ENCODE measurements at places on chromosomes 13 and 19.

- no peak for DNase-seq
Measured at GRCh38 chr13:110155072-110155471, 151.9 kb downstream of the COL4A1 start.

- DNase-seq, result no peak
Measured at GRCh38 chr13:96492766-96493165, 402.9 kb downstream of the HS6ST3 start.

- DNase-seq, result no peak
Measured at GRCh38 chr13:47184321-47184720, 287.5 kb upstream of the HTR2A start.

DNA sequence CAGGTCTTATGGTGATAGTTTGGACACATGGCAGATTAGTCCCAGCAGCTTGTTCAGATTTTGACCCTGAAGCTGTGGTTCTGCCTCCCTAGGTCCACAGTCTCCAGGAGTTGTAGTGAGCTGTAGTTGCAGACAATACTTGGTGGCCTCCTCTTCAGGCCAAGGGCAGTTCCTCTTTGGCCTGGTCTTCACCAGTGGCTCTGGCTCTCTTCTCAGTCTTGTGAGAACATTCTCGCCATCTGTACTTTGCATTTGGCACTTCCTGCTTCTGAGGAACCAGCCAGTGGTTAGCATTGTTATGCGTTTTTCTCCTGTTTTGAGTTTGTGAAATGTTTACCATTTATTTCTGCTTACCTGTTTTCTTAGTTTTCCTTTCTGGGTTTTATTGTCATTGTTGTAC lies 40.7 kb downstream of the PCCA start:
- no peak for DNase-seq

DNA sequence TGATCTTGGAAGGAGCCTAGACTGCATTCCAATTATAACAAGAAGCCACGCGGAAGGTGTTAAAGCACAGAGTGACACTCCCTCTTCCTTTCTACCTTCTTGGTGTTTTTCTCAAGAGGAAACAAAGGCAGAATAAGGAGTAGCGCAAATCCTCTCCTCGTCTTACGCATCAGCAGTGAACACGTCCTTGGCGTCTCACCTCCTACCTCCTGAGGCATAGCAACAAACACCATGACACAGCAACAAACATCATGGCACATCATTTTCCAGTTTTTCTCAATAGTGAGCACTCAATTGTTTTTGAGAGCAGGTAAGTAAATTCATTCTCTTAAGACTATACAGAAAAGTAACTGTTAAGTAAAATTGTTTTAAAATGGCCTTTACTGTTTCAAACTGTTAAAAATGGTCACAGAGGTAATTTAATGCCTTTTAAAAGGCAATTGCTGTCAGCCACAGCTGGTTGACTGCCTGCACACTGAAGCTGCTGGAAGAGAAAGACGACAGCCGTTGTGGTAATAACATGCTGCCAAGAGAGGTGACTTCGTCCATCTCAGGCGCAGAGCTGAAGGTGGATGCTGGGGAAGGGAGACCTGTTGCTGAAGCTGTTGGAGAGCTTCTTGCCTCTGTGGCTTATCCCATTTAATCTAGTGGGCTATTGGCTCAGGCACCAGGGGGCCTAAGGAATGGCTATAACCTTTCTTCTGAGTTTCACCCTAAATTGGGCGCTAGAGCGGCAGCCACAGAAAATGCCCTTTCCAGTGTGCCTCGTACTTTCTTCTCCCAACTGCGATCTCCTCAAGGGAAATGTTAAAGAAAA lies 703.7 kb downstream of the UQCRFS1 start:
- DNase-seq, result no peak

- DNase-seq, result no peak
Measured at GRCh38 chr13:106498571-106498970, 36.9 kb downstream of the EFNB2 start.

DNA sequence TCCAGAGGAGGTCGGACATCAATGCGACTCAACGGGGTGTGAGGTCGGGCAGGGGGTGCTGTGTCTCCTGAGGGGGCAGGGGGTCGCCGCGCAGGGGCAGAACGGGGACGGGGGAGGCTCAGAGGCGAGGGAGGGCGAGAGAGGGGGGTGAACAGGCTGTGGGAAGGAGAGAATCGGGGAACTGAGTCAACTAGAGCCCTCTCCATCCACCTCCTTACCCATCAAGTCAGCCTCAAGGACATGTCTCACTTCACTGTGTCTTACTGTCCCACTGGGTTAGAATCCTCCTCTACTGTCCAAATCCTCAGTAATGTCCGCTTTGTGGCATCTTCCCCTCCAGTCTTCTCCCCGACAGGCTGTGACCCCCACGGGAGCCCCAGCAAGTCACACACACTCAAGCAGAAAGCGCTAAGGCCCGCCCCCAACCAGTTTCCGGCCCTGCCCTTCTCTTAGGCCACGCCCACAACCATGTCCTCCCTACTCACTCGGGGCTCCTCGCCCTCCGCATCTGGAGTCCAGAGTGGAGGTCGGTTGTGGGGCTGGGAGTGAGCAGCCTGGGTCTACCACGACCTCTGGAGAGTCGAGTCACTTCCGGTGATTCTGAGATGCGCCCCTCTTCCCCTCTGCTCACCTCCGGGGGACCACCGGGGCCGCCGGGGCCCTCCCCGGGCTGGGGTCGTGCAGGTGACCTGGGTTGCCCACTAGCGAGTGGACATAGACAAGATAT lies 9.3 kb downstream of the PLEKHA4 start:
- no peak for DNase-seq

DNA sequence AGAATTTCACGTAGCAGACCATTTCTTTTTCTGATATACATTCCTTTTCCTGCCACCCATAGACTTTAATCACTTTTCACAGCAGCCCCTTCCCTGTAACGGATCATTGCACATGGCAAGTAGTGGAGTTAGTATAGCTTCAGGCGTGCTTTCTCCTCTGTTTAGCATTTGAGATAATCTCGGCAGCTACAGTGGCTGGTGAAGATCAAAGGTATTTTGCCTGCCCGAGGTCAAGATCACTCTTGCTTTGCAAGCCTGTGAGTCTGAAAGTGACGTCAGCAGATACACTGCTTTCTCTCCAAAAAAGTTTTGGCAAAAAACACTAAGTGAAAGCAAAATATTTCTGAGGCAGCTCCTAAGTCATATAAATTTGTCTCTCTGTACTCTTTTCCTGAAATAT lies 260.0 kb downstream of the NDFIP2 start:
- DNase-seq, result peak; percentile 65

DNA sequence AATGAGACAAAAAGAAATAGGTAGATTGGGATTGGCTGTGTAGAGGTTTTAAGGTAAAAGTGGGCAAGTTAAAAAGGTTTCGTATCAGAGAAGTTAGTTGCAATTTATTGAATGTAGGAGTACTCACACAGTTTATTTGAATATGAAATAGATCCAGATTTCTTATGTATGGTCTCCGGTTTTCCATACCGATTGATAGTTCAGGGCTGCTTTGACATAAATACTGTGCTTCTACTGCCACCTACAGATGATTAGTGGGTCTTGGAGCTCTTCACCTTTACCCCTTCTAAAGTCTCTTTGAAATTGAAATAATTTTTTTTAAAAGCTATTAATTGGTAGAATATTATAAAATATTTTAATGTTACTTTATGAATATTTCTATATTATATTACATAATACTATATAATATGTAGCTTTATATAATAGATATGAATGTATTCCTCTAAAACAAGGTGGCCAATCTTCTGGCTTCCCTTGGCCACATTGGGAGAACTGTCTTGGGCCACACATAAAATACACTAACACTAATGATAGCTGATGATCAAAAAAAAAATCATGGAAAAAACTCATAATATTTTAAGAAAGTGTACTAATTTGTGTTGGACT lies 7.7 kb upstream of the GPR18 start:
- DNase-seq, result peak; percentile 59

DNA sequence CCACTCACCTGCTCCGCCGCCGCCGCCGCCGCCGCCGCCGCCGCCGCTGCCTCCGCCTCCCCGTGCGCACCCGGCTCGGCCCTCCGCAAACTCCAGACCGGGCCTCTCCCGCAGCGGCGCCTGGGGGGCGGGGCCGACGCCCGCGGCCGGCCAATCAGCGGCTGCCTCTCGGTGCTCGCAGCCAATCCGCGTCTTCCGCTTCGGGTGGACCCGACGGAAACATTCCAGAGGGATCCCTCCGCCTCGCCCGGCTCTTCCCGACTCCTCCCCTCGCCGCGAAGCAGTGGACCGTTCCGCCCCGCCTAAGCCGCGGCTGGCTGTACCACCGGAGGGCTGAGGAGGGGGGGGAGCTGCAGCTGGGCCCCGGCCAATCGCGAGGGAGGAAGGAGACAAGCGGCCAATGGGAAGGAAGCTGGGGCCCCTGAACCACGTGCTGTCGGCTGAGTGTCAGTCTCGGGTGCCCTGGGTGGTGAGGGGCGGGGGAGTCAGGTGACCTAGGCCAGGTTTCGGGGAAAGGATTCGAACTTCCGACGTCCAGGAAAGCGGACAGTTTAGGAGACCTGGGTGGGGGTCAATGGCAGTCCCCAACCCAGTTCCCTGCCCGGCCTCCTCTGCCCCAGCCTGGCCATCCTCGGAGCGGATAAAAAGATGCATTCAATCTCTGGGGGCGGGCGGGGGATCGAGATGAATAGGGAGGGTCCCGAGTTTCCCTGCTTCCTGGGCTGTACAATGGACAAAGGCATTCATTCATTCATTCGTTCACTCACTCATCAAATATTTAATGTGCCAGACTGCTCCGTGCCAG lies at the start of gene GIPC1:
Gene GIPC1 (minus strand): TSS at position 99 of the 805 bp plus-strand sequence. CDS start 13,151 bp downstream, outside the sequence.
- peak; percentile 100 for DNase-seq

DNA sequence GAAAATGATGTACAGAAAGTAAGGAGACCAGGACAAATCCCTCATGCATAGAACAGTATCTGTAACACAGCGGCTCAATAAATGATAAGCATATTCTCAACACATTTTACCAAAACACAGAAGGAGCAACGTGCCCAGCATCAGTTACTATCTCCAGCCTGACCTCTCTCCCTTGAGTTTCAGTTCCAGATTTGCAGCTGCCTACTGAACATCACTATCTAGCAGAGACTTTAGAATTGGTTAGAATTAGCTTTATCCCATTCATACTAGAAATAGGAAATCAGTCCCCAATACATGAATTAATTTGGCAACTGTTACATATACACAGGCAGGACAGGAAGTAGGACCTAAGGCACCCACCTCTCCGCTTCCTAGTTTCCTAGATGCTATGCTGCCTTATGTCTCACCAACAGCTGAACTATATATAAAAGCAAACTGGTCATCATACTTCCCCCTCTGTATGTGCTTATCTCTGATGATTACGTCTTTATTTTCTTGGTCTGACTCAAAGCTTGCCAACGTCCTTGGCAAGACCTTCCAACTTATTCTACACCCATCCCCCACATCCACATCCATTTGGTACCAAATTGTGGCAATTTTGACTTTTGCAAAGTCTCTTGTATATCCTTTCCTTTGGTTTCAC lies 61.1 kb downstream of the SACS start:
- DNase-seq, result peak; percentile 57

GRCh38 chr19:38773469-38774177 lies at the start of gene LGALS7:
Gene LGALS7 (minus strand): TSS chr19:38773517. CDS start chr19:38773492, 25 bp downstream.
- DNase-seq, result no peak

All from iris pigment epithelial cell (primary cell).